Activated CD8-positive, alpha-beta T cell treated with anti-CD3 and anti-CD28 coated beads, Interleukin-2, amount 10 ng/mL, durations not matched to agents 7 days and 5 days (primary cell): ENCODE measurements at places on chromosomes 16 and 17.

GRCh38 chr17:28634206-28634865 lies 10.6 kb downstream of the BLTP2 start:
- DNase-seq: no peak

DNA sequence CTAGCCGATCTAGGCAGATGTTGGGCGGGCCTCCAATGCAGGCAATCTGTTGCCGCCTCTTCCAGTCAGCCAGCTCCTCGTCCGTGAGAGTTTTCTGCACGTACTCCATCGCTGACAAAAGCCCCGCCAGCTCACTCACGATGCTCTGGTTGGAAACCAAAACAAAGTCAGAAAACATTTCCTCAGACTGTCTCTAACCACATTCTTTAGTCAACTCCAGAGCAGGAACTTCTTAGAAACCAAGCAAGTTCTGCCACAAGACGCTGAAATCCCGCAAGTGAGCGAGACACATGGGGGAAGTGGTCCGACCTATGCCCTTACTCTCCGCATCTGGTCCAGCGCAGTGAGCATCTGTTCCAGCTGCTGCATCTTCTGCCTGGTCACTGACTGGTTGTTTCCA lies 49.1 kb downstream of the STAT5A start:
- peak; percentile 87 for DNase-seq

GRCh38 chr16:7653746-7654461 lies 321.3 kb downstream of the RBFOX1 start:
- DNase-seq: no peak

- no peak for DNase-seq
Observed at GRCh38 chr17:80605326-80606066, 60.9 kb downstream of the RPTOR start.

DNA sequence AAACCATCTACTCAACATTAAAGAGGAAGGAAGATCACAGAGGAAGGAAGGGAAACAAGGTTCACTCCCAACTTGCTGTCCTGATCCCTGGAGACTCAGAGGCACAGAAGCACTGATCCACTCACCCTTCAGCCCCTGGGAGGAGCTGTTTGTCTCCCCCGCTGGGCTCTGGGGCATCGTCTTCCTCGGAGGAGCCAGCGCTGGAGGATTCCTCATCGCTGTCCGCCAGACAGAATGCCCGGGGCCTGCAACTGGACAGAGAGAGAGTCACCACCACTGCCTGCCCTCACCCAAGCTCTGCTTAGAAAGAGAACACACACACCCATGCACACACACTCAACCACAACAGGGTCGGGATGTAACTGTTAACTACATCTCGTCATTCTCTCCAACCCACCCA lies 24.8 kb upstream of the ERN1 start:
- no peak for DNase-seq

DNA sequence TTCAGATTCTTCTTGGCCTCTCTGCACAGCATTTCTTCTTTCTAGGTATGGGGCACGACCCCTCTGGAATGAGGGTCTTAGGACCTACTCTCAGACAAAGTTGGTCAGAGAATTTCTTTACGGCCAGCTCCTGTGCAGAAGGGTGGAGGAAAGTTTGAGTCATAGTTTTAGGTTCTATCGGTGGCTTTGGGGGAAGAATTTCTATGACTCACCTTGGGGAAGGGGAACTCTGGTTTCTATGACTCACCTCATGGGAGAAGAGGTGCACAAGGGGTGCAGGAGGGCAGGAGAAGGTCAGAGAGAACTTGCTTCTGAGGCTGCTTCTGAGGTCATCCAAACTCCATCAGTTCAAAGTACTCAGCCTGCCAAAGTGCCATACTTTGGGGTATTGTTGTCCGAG lies 2.5 kb upstream of the ABCC12 start:
- DNase-seq: peak; percentile 42

GRCh38 chr17:75044716-75045115 lies 2.1 kb downstream of the ATP5PD start:
- no peak for DNase-seq

DNA sequence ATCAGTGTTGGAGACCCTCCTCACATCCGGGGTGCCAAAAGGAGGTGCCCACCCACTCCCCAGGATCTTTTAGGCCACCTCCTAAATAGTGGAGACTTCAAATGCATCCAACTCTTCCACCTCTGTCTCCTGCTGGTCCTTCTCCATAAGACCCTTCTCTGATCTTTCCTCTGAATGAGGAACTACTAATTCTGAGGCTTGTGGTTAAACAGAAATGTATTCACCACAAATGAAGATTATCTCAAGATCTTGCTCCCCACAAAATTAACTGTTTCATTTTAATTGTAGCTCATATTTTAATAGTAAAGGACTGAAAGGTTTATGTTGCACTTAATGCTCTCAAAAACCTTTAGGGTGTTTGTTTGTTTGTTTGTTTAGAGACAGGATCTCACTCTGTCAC lies 34.1 kb downstream of the TLE7 start:
- no peak for DNase-seq

- no peak for DNase-seq
Observed at GRCh38 chr16:72891291-72892227, 156.4 kb downstream of the ZFHX3 start.

DNA sequence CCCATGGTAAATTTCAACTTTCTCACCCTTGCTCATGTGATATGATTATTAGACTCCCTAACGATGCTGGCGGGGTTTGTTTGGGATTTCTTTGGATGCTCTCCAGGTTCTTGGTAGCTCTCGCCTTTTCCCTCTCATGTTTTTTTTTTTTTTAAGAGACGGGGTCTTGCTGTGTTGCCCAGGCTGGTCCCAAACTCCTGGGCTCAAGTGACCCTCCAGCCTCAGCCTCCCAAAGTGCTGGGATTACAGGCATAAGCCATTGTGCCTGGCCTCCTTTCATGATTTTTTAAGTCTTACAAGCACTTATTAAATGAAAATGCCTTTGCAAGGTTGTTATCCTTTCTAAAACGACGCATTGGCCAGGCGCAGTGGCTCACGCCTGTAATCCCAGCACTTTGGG lies 24.1 kb downstream of the KIAA0513 start:
- DNase-seq: no peak

DNA sequence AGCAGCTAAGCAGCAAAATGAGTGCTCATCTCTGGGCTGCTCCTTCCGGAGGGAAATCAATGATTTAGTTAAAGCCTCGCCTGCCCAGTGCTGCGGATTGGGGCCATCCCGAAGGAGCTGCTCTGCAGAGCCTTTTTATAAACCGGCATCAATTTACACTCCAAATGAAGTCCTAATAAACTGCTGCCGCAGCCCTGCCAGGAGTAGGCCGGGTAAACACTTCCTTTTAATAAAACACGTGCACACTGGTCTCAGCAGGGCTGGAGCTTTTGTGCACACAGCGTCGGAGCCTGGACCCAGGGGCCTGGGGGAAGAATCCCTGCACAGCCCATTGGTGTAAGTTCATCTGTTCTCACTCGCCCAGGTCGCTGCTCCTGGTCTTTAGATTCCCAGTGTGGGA lies 79.6 kb upstream of the HS3ST2 start:
- no peak for DNase-seq

DNA sequence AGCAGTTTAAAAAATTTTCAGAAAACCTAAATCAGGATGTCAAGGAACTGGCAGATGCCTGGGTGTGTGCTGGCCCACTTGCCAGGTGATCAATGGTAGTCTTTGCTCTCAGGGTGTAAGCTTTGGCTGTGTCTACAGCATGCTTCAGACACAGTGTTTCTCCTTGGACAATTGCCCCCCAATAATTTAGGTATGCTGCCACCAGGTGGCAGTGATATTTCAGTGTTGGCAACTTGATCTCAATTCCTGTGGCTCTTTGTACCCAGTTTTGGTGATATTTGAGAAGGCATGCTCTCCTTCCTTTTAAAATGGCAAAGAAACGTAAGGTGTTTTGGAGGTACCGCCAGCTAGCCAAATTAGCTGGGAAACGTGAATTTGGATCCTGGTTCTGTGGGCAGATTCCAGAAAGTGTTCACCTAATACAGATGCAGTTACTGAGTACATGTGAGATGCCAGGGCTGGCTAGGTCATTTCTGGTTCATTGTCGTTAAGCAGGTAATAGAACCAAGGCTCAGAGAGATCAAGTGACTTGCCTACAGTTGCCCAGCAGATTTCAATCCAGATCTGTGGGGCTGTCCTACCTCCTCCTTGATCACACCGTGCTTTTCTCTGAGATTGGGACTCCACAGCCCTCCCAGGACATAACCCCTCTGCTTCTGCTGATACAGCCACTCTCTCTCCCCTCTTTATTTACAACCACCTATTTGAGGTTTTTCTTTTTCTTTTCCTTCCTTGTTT lies 155.6 kb upstream of the PLCG2 start:
- peak; percentile 71 for DNase-seq

DNA sequence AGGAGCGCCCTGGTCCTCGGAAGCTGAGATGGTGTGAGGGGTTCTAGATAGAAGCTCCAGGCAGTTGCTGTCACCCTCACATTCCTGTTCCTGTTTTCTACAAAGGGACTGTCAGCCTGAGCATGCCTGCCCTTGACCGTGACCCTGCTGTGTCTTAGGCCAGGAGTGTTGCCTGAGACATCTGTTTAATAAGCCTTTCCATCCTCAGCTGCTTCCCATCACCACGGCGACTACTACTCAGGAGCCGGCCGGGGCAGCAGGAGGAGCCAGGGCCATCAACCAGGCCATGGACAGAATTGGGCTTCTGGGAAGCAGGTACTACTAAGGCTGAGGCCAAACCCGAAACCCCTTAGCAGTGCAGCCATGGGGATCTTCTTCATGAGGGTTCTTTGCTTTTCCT lies 151.4 kb downstream of the KATNIP start:
- DNase-seq: no peak

- no peak for DNase-seq
Observed at GRCh38 chr17:65896889-65897288, 295.0 kb downstream of the CEP112 start.

- DNase-seq: peak; percentile 53
Observed at GRCh38 chr17:4436381-4436780, 2.6 kb downstream of the SPNS3 start.

GRCh38 chr16:89455178-89455577 lies 35.2 kb downstream of the ANKRD11 start:
- peak; percentile 68 for DNase-seq

DNA sequence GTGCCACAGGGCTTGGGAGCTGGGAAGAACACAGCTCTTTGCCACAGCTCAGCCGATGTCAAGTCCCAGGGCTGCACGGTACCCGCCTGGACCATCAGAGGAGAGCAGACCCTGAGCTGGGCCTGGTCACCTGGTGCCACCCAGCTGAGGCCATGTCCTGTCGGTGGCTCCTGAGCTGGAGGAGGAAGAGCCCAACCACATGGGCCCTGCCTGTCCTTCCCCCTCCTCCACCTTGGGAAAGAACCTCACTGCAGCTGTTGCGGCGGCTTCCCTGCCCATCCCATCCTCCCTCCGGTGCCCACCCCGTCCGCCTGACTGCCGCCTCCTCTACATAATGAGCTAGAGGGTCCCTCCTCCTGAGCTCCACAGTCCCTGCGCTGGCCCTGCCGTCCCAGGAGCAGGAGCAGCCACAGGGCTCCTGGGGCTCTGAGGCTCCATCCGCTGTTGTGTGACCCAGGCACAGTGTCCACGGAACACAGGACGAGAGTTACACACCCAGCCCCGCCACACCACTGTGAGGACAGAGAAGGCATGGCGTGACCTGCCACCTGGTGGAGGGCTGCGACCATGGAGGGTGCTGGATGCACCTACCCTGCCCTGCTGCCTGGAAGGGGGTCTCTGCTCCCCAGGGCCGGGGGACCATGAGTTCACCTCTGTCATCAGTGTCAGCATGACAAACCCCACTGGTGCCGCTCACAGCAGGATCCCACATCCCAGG lies 21.4 kb upstream of the CHMP6 start:
- peak; percentile 74 for DNase-seq

DNA sequence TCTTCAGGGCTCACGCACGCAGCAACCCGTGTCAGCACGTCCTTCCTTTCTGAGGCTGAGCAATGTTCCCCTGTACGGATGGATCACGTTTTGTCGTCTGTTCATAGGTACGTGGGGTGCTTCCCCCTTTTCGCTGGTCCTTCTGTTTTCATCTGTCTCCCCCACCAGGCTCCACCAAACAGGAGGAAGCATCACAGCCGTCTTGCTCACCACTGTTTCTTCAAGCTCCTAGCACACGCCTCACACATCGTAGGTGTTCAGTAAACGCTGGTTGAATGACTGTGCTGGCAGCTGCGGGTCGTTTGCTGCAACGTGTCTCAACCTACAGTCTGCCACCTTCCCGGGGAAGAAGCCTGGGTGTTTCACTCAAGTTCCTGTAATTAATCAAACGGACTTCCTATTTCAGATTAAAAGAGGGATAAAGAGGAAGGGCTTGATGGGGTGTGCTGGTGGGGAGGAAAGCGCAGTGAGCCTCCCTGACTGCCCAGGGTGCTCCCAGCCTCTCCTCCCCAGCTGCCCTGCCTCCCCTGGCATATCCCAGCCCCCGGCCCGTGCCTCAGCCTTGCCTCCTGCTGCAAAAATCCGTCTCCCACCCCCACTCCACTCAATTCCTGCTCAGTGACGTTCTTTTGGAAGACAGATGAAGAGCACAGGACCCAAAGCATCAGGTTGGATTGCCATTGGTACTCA lies 76.7 kb upstream of the DOC2B start:
- no peak for DNase-seq

DNA sequence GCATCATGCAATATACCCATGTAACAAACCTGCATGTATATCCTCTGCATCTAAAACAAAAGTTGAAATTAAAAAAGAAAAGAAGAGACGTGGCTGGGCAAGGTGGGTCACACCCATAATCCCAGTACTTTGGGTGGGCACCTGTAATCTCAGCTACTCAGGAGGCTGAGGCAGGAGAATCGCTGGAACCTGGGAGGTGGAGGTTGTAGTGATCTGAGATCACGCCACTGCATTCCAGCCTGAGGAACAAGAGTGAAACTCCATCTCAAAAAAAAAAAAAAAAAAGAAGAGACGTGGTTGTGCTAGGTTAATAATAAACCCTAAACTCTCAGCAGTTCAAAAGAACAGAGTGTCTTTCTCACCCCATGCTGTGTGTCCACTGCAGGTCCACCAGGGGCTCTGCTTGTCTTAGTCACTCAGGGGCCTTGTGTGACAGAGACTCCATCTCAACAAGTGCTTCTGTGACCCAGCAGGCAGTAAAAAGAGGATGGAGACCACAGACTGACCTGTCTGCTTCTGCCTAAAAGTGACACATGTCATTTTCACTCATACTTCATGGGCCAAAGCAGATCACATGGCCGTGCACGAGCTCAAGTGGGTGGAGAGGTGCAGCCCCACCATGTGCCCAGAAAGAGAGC lies 22.3 kb upstream of the N4BP1 start:
- no peak for DNase-seq

DNA sequence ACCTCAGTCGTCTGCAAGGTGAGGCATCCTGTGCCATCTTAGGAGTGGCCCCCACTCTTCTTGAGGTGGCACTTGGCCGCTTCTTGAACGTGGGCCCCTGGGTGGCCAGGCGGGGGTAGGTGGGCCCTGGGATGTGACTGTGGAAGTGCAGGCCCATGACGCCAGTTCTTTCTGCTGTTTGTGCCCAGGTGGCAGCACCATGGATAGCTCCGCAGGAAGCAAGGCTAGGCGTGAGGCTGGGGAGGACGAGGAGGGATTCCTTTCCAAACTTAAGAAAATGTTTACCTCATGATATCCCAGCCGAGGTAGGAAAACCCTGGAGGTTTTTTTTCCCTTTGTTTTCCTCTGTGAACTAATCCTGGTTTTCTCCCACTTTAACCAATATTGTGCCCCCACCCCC lies 19.8 kb downstream of the NMRAL1 start:
- DNase-seq: no peak
